ENCODE measurements at places on chromosomes 4 and X. TPM values are rescaled to one million over a fixed set of nuclear protein-coding genes. Genes with fewer than 3 reads are reported as not detected.

The F8A2 gene
- total RNA-seq = not detected

The SPANXB1 gene
- total RNA-seq = not detected

DNA sequence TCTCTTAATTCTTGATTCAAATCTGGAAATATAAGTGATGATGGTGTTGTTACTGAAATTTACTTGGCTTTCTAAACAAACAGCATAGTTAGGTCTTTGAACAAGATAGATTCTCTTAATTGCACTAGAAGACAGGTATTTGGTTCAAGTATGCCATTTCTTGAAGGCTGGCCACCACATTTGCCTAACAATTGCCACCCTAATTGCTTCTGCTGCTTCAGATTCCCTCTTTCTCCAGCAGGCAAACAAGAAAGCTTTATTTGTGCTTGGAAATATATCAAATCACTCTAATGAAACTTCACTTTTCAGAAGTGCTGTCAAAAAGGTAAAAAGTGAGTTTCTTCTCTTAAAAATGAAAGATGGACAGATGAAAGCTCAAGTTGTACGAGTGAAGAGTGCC, 418.6 kb downstream of the INPP4B start:
- no peaks in the 10 kb centered on the region for H3K36me3 ChIP-seq
- H3K4me1 ChIP-seq = no peaks in the 10 kb centered on the region
- DNase-seq = no peak
- H3K27me3 ChIP-seq = no peaks in the 10 kb centered on the region
- no peak overlapping the region for H3K27ac ChIP-seq

DNA sequence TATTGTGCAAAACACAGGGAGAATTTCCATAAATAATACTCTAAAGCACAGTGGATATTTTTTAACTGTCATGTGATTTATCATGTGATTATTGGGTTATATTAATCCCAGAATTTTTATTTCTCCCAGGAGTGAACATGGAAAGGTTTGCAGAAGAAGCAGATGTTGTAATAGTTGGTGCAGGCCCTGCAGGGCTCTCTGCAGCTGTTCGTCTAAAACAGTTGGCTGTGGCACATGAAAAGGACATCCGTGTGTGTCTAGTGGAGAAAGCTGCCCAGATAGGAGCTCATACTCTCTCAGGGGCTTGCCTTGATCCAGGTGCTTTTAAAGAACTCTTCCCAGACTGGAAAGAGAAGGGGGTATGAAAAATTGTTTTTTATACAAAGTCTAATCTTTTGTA, 10.0 kb downstream of the ETFDH start:
- H3K4me1 ChIP-seq = no peaks in the 10 kb centered on the region
- H3K36me3 ChIP-seq = no peaks in the 10 kb centered on the region
- H3K4me3 ChIP-seq = no peak overlapping the region
- no peaks in the 10 kb centered on the region for H3K27me3 ChIP-seq
- no peak for DNase-seq
- no peak overlapping the region for H3K27ac ChIP-seq

DNA sequence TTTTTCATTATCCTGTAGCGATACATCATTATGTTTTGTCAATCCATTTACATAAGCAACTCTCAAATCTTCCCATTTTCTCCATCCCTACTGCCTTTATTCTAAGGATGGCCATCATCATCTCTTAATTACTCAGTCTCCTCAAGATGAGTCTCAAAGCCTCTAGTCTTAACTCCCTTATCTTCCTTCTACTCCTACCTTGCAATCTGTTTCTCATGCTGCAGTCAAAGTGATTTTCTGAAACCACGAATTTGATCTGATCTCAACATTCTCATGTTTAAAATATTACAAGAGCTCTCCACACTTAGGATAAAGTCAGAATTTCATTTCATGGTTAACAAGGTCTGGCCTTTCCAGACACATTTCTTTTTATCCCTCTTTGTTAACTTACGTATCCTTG, 51.8 kb downstream of the ANXA3 start:
- no peak overlapping the region for H3K27ac ChIP-seq
- DNase-seq = no peak
- H3K27me3 ChIP-seq = no peaks in the 10 kb centered on the region

DNA sequence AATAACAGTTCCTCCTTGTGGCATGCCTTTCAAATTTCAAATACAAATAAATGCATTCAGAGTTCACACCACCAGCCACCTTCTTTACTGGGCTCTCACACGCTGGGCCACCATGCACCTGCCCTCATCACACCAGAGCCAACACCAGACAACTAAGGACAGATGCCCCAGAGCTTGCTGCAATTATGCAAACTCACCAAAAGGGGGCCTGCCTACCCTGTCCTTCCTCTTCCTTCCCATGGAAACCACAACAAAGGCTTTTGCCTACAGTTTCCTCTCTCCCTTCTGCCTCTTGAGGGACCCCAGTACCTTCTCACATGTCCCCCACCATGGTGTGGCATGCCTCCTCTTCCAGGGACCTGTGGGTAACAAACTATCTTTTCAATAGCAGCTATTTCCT, 1333.9 kb upstream of the TENM3 start:
- H3K27ac ChIP-seq = no peak overlapping the region
- H3K36me3 ChIP-seq = no peaks in the 10 kb centered on the region
- no peaks in the 10 kb centered on the region for H3K4me1 ChIP-seq
- DNase-seq = no peak
- H3K27me3 ChIP-seq = no peaks in the 10 kb centered on the region

- no peaks in the 10 kb centered on the region for H3K27me3 ChIP-seq
- H3K4me1 ChIP-seq = no peaks in the 10 kb centered on the region
- no peak overlapping the region for H3K27ac ChIP-seq
- H3K36me3 ChIP-seq = no peaks in the 10 kb centered on the region
- no peak overlapping the region for H3K4me3 ChIP-seq
- DNase-seq = no peak
Observed at GRCh38 chrX:130523460-130524394, 121.9 kb downstream of the RBMX2 start.
